ENCODE measurements at places on chromosomes 11 and 22.

DNA sequence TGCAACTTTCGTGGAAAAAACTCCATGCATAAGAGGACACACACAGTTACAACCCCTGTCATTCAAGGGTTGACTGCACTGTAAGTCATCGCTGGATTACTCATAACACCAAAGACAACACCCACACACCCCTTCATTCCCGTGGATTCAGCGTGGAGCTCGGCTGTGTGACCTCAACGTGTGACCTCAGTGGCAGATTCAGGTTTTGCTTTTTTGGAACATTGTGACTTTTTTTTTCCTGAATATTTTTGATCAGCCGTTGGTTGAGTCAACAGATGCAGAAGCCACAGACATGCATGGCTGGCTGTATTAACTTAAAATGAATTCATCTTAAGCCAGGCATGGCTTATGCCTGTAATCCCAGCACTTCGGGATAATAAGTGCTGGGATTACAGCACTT, 19.7 kb upstream of the MUC5AC start:
- DNase-seq, result no peak

DNA sequence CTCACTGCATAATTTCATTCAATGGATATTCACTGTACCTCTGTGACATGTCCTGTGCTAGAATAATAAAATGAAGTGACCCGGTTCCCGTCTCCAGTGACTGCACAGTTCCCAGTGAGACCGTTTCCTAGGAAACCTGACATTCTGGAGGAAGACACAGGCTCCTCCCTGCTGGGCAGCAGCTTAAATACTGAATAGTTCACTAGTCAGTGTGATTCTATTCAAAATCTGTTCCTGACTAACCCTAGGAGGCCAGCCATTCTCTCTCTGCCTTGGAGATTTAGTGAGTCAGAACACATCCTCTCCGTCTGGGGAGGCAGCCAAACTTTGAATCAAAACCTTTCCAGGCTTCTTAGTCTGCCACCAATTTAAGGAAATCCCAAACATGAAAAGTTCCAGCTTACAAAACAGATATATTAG, 11.3 kb downstream of the TRIM66 start:
- DNase-seq, result no peak

DNA sequence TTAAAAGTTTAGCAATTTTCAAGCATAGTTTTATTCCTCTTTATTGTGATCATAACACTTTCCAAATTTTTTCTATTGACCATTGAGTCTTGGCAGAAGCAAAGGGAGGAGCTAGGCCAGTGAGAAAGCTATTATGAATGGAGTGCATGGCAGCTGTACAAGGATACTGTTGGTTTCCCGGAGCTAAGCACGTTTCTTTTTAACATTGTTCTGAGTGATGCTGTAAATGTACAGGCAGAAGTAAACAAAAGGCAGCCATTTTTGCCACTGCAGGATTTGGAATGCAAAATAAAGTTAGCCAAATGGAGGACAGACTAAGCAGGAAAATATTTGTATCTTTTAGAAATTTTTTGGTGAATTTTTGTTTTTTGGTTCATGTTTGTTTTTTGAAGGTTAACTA, 16.2 kb downstream of the CBL start:
- DNase-seq, result no peak

DNA sequence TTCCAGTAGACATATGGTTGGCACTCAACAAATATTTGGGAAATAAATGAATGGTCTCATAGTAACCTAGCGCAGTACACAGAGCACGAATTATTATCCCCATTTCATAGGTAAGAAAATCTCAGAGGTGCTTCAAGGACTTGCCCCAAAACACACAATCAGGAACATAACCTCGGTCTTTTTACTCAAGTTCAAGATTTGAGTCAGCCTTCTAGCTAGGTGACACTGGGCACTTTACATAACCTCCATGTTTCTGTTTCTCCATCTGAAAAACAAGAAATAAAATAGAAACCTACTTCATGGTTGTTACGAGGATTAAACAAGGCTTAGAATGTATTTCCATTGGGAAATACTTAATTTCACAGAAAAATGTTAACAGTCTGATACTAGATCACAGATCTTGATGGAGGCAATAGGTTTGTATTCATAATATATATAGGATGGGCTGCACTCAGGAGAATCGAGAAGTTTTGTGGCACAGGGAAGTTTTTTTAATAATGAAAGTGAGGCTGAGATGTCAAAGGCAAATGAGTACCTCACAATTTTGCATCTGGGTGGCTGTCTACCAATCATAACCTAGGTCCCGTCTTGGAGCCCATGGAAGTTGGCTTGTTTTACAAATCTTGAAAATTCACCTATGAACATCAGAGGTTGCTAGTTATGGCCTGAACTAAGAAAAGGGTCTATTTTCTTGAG, 147.4 kb upstream of the ZC3H12C start:
- DNase-seq, result no peak

DNA sequence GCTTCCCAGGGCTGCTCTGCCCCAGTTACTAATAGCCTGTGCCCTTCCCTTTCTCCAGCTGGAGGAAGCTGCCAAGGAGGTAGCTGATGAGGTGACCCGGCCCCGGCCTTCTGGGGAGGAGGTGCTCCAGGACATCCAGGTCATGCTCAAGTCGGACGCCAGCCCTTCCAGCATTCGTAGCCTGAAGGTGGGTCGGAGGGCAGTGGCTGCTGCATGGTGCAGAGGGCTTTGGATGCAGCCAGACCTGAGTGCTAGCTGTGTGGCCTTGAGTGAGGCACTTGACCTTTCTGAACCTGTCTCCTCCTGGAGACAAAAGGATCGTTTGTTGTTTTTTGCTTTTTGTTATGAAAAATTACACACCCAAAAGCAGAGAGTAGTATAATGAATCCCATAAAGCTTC, 3.4 kb downstream of the MCM5 start:
- no peak for DNase-seq
